CD4-positive, CD25-positive, alpha-beta regulatory T cell (primary cell): ENCODE measurements at places on chromosomes 2 and 18.

DNA sequence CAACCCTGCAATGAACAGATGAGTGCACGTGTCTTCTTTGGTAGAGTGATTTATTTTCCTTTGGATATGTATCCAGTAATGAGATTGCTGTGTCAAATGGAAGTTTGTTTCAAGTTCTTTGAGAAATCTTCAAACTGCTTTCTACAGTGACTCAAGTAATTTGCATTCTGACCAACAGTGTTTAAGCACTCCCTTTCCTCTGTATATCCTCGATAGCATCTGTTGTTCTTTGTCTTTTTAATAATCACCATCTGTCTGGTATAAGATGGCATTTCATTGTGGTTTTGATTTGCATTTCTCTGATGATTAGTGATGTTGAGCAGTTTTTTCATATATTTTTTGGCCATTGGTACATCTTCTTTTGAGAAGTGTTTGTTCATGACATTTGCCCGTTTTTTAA lies 1608.3 kb upstream of the ZEB2 start:
- H3K4me1 ChIP-seq: no peaks in the 10 kb centered on the region
- H3K27me3 ChIP-seq: no peaks in the 10 kb centered on the region
- no peak for DNase-seq
- no peak overlapping the region for H3K4me3 ChIP-seq
- no peak overlapping the region for H3K27ac ChIP-seq

- peaks cover 1% of the 10 kb centered on the region for H3K27me3 ChIP-seq
- no peaks in the 10 kb centered on the region for H3K4me1 ChIP-seq
- DNase-seq: no peak
Observed at GRCh38 chr2:119263656-119264055, 40.0 kb downstream of the STEAP3 start.

DNA sequence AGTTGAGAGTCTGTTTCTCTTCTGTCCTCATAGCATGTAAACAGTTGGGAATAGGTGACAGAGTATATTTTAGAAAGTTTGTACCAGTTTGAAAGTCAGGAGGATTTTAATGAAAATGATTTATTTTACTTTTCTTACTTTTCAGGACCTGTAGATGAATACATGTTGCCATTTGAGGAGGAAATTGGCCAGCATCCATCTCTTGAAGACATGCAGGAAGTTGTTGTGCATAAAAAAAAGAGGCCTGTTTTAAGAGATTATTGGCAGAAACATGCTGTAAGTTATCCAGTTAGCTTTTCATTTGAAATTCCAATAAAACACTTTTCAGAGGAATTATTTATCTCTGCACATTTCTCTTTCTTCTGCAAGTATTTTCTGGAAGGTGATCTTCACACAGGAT lies 81.1 kb downstream of the ACVR2A start:
- no peak overlapping the region for H3K27ac ChIP-seq
- H3K4me1 ChIP-seq: no peaks in the 10 kb centered on the region
- no peak for DNase-seq
- H3K36me3 ChIP-seq: peaks cover 4% of the 10 kb centered on the region

DNA sequence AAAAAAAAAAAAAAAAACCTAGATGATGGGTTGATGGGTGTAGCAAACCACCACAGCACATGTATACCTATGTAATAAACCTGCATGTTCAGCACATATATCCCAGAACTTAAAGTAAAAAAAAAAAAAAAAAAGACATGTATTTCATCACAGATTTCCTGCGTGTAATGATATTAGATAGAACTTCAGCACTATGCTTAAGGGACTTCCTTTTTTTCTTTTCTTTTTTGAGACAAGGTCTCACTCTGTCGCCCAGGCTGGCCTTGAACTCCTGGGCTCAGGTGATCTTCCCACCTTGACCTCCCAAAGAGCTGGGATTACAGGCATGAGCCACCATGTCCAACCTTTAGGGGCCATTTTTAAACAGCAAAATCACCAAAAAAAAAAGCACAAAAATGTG lies 42.0 kb downstream of the NEURL3 start:
- H3K4me3 ChIP-seq: no peak overlapping the region
- H3K4me1 ChIP-seq: no peaks in the 10 kb centered on the region
- no peaks in the 10 kb centered on the region for H3K27me3 ChIP-seq
- no peak overlapping the region for H3K27ac ChIP-seq
- no peaks in the 10 kb centered on the region for H3K36me3 ChIP-seq
- DNase-seq: no peak

DNA sequence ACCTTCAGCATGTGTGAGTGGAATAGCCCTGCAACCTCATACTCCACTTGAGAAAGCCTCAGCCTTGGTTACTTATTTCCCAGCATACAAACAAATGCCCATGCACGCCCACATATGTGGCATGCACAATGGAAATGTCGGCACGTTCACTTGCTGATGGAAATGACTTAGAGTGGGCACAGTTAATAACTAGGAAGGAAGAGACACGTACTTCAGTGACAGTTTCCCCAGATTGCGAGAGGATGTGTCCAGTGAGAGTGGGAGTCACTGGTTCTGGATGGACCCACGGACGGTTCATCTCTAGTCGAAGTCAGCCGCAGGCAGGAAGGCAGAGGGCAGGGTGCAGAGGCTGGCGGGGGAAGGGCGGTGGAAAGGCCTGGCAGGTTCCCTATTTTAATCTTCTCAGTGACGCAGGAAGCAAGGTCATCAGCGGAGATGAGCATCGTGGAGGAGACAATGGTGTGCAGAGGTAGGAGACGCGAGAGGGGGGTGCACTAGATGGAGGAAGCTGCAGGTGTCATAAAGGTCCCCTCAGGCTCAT lies 350.7 kb upstream of the MYT1L start:
- no peak for DNase-seq
- H3K36me3 ChIP-seq: no peaks in the 10 kb centered on the region
- no peak overlapping the region for H3K4me3 ChIP-seq

DNA sequence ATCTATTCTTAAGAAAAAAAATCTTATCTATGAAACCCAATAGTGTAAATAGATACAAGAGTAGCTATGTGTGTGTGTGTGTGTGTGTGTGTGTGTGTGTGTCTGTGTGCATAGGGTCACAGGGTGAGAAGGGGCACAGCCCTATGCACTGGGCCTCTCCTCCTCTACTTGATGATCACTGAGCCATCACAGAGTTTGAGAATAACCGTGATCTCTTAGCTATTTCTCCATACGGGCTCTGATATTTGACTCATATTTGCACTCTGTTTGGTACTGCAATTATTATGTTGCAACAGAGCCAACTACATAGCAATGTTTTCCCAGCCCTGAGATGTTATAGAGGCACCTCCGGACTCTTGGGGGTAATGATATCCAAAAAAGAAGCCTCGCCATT lies 28.8 kb upstream of the SLC40A1 start:
- no peak overlapping the region for H3K27ac ChIP-seq
- no peaks in the 10 kb centered on the region for H3K36me3 ChIP-seq
- H3K4me3 ChIP-seq: no peak overlapping the region
- no peaks in the 10 kb centered on the region for H3K4me1 ChIP-seq

GRCh38 chr2:42450136-42450535 lies 43.6 kb downstream of the KCNG3 start:
- peaks cover 2% of the 10 kb centered on the region for H3K27me3 ChIP-seq
- no peak overlapping the region for H3K27ac ChIP-seq
- H3K36me3 ChIP-seq: no peaks in the 10 kb centered on the region

GRCh38 chr2:128664499-128664971 lies 345.9 kb upstream of the HS6ST1 start:
- no peaks in the 10 kb centered on the region for H3K27me3 ChIP-seq
- H3K36me3 ChIP-seq: no peaks in the 10 kb centered on the region
- no peak overlapping the region for H3K27ac ChIP-seq
- H3K4me1 ChIP-seq: no peaks in the 10 kb centered on the region
- no peak overlapping the region for H3K4me3 ChIP-seq
- no peak for DNase-seq

DNA sequence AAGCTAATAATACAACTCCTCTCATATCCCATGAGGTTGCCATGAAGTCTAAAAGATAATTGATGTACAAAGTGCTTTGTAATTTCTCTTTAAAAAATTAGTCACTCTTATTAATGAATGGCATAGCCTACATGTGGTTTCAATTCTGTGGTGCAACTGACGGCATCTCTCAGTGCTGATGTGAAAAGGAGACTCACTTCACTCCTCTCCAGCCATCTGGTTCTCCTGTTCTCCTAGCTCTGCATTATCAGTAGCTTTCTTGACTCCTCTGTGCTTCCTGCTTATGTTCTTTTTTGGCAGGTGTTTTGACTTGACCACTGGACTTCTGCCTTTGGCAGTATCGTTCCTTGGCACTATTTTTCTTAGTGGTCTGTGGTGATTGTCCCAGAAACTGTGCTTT lies 134.9 kb upstream of the ZFP36L2 start:
- H3K4me1 ChIP-seq: no peaks in the 10 kb centered on the region
- no peak for DNase-seq
- no peaks in the 10 kb centered on the region for H3K27me3 ChIP-seq
- no peak overlapping the region for H3K27ac ChIP-seq
- no peak overlapping the region for H3K4me3 ChIP-seq

GRCh38 chr18:45324495-45325113 lies 290.7 kb upstream of the SLC14A2 start:
- no peaks in the 10 kb centered on the region for H3K4me1 ChIP-seq
- H3K27ac ChIP-seq: no peak overlapping the region
- H3K4me3 ChIP-seq: no peak overlapping the region
- DNase-seq: no peak
- H3K36me3 ChIP-seq: no peaks in the 10 kb centered on the region
- H3K27me3 ChIP-seq: peaks cover 3% of the 10 kb centered on the region
